ENCODE measurements at places on chromosomes 11 and 22.

DNA sequence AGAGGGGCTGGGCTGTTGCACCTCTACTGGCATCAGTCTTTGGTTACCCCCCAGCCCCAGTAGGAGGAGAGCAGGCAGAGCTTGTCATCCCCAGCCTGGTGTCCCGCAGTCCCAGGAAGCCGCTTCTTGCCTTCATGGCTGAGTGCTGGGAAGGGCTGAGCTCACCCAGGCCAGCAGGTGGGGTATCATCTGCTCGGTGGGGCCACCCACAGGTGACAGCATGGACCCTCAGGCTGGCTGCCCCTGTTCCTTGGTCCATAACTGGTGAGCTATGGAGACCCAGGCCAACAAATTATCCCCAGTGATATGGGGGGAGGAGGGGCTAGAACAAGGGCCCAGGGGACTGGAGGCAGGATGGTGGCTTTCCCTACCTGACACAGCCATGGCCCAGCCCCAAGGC lies 6.5 kb upstream of the RHOD start:
- DNase-seq: no peak

DNA sequence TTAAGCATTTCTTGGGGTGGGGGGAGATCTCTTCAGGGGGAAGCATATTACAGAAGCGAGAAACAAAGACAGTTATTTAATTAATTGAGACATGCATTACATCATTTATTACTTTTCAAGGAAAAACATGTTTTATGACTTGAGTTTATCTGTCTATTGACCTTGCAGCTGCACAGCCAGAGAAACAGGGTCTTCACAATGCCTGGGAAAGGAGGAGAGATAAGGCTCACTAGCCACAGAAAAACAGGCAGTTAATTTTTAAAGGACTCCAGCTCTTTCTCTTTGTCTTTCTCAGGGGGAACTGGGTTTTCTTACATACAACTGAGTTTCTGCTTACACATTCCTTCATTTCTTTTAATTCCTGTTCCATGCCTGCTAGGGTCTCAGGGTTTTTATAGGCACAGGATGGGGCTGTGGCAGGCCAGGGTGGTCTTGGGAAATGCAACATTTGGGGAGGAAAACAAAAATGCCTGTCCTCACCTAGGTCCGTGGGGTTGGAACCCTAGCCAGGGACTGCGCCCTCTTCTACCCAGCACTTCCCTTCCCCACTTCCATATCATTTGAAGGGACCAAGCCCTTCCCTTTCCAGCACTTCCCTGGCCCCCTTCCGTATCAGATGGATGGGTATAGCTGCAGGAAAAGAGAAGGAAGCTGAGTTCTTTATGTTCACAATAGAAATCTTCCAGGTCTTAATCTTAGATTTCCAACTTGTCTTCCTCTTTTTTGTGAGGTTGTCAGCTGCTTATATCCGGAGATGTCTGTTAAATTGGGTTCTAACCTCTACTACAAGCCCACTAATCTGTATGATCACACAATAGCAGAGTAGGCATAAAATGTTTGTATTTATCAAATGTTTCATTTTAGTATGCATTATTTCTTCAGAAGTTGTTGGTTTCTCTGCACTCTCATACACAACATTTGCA lies 38.3 kb downstream of the BIRC2 start:
- no peak for DNase-seq

DNA sequence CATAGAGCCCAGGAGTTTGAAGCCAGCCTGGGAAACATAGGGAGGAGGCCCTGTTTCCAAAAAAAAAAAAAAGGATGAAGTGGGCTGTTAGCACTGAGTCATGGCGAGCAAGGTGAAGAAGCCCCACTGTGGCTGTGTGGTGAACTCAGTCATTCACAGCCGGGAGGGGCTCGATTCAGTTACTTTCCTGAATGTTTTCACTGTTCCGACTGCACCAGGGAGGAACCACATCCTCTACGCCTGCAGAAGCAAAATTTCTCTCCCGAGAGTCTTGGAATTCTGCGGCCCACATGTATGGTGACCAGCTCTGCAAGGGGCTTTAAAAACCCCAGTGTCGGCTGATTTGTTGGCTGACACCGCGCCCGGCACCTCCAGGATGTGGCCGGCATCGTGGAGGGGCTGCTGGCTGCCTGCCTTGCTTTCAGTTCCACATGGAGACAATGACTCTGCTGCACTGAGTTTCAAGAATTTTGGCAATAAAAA lies 27.8 kb upstream of the GRAMD4 start:
- peak; percentile 84 for DNase-seq

DNA sequence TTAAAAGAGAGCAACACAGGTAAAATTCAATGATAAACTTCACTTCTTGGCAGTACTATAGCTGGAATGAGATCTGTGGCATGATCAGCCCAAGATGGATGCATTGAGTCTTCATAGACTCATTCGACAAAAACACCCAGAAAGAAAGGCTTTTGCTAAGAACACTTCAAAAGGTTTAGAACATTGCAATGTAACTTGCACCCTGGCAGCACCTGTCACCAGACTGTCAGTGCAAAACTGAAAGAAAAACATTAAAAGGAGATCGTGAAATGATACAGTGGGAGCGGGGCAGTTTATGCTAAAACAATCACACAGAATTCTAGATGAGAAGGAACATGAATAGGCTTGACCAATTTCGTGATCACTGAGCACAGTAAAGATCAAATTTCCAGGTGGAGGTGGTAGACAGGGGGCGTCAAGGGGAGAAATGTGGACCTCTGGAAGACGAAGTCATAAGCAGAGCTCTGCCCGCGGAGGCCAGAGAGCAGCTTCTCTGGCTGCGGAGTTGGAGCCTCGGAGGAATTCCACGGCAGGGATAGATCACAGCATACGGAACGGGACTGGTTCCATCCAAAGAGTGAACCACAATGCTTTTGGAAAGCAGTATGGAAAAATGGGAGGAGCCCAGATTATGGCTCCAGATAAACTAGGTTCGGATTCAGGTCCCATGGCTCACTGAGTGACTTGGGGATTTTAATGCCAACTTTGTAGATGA lies 11.9 kb downstream of the VSIG10L2 start:
- no peak for DNase-seq

DNA sequence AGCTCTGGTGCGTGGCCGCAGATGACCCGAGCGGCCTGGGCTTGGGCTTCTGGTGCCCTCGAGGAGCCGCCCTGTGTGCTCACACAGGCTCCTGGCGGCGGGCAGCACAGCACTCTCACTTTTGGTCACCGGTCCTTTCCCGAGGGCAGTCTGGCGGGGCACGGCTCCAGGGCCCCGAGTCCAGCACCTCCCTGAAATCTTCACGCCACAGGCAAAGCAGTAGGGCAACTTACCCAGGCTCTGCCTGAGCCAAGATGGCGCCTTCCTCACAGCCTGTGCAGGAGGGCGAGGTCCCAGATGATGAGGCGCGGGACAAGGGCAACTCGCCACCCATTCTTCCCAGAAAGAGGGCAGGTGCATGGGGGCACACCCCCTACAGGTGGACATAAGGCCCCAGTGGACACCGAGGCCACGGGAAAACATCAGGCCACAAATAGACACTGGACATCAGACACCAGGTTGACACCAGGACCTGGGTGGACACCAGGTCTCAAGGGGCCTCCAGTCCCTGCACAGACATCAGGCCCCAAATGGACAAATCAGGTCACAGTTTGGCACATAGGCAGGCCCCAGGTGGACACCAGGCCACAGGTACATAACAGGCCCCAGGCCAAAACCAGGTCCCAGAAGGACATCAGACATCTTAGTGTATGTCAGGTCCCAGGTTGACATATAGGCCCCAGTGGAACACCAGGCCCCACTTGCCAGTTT lies 57.6 kb upstream of the SEPTIN5 start:
- DNase-seq: no peak

DNA sequence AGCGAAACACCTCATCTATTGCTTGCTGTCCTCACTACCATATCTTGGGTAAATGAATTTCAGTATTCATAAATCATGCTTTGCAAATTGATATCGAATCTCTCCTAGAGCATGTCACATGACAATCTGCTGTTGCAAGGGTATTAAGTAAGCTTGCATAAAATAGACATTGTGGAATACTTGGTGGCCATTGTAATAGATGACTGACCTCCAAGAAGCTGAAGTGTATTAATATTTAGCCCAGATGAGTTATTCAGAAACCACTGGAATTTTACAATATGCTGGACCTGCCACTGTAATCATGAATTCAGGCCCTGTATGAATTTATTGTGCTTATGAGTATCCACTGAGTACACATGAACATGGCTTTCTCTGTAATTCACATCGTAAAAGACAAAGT lies 289.7 kb upstream of the ARHGAP42 start:
- DNase-seq: no peak

DNA sequence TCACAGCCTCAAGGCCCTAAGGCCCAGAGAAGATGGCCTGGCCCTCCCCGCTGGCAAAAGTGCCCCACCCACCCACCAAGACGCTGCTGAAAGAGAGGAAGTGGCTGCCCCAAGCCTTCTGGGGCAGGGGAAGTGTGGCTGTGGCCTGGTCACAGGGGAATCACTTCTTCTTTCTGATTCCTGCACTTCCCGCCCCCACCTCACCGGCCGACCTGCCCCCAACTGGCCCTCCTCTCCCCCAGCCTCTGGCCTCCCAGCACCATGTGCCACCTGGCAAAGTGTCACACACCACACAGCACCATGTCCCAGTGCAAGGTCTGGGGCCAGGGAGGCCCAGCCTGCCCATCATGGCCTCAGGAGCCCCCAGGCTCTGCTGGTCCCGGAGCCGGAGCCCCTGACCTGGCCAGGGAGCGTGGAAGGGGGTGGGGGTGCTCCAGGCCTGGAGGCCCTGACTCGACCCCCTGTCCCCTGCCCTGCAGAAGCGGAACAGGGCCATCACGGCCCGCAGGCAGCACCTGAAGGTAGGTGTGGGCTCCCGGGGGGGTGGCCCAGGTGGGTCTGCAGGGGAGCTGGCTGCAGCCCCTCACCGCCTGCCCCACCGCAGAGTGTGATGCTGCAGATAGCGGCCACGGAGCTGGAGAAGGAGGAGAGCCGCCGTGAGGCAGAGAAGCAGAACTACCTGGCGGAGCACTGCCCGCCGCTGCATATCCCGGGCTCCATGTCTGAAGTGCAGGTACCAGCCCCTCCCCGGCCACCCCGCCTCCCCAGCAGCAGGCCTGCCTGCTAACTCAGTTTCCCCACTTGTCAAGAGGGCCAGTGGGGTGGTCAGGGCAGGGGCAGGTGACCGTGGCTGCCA lies 1.4 kb downstream of the TNNI2 start:
- DNase-seq: no peak

GRCh38 chr22:38239101-38239761 lies 33.6 kb downstream of the TMEM184B start:
- DNase-seq: peak; percentile 67

DNA sequence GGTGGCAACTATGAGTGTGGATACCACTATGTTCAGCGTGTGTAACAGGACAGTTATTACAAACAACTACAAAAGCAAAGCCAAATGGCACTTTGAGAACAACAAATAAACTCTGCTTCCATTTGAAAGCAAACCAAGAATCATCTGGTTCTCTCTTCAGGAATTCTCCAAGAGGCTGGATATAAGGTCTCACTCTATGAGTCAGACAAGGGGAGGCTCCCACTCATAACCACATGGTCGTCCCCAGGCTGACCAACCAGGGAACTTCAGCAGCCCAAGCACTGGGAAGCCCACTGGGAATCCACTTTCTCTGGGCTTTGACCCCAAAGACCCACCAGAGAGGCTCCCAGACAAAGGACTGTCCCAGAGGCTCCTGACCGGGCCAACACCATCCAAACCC lies 35.3 kb downstream of the DGCR2 start:
- DNase-seq: no peak

DNA sequence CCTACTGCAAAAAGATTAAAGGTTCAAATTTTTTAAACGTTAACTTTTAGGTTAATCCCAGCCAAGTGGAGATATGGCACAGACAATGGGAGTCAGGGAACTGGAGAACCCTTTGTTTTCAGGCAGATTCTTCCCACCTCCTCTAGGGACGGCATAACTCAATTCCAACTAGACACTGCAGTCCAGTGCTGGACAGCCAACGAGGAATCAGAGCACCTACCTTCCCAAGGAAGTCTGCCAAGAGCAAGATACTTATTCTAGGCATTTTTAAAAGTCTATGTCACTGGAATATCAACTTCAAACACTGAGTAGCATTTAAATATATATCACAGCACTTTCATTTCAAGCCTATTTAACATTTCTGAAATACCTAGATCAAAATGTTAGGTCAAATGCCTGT lies 7.3 kb downstream of the CADM1 start:
- no peak for DNase-seq

GRCh38 chr22:29004647-29005371 lies 56.8 kb downstream of the C22orf31 start:
- peak; percentile 62 for DNase-seq

GRCh38 chr11:112537846-112538330 lies 277.2 kb upstream of the PLET1 start:
- DNase-seq: no peak

DNA sequence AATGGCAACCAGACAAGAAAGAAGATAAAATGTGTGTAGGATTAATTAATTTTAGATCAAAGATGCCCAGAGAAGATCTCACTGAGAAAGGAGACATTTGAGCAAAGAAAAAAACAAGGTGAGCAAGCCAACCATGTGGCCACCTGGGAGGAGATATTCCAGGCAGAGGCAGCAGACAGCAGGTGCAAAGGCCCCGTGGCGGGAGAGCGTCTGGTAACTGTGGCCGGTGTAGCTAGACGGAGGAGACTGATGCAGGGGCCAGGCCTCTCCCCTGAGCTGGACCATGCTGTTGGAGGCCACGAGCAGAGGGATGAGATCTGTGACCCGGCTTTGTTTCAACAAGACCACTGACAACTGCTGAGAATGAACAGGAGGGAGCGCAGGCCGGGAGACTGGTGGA lies 23.6 kb downstream of the NECTIN1 start:
- DNase-seq: no peak

DNA sequence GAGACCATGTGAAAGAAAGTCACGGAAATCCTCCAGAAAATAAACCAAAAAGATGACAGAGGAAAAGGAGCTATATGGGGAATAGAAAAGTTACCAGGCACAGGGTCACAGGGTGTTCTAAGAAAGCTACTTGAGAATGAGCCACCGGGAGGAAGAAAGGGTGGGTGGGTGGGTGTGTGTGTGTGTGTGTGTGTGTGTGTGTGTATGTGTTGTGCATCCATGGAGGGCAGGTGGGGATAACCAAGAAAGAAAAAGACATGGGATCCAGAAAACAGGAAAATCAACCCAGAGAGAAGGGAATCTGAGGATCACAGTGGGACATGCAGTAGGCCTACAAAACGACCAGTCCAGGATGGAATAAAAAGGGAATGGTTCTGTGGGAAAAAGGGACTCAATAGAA lies 3.7 kb downstream of the APOL2 start:
- DNase-seq: no peak

- DNase-seq: no peak
Observed at GRCh38 chr22:30045494-30045887, 34.8 kb upstream of the HORMAD2 start.

- peak; percentile 53 for DNase-seq
Observed at GRCh38 chr11:111091321-111091938, 154.1 kb upstream of the POU2AF2 start.

GRCh38 chr11:19561011-19561410 lies 151.6 kb upstream of the NAV2 start:
- DNase-seq: no peak

GRCh38 chr11:11672789-11673188 lies 51.0 kb upstream of the GALNT18 start:
- no peak for DNase-seq

DNA sequence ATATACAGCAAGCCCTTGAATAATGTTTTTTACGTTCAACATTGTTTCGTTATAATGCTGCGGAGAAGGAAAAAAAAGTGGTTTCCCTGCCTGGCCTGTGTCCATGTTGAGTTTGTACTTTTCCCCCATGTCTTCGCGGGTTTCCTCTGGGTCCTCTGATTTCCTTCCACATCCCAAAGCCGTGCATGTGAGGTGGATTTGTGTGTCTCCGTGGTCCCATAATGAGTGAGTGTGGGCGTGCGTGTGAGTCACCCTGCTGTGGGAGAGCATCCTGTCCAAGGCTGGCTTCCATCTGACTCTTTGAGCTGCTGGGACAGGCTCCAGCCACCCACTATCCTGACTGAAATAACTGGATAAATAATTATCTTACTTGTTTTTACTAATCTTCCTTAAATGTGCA lies 29.6 kb upstream of the SNX19 start:
- peak; percentile 55 for DNase-seq
